ENCODE measurements at places on chromosomes 12 and 14.
A peak's percentile ranks its signal among the peaks of the same experiment; 100 is the strongest.

- DNase-seq: peak; percentile 30
These were observed 5.7 kb downstream of the RAB35 start for GRCh38 chr12:120110550-120111501.

DNA sequence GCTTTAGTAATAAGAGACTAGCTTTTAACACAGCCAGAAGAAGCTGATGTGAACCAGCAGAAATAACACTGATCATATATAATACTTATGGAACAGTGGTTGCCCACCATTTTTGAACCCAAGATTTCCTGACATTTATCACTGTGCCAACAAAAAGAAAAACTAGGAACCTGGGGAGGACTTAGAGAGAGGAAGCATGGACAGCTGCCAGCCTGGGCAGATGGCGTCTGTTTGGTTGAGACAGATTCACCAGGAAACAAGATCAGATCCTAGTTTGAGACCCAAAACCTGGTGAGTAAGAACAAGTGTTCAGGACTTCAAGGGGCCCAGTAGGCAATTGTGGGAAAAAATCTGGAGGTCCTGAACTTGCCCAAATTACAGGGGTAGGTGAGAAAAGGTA is 95.3 kb downstream of the BICD1 start:
- no peak for DNase-seq

DNA sequence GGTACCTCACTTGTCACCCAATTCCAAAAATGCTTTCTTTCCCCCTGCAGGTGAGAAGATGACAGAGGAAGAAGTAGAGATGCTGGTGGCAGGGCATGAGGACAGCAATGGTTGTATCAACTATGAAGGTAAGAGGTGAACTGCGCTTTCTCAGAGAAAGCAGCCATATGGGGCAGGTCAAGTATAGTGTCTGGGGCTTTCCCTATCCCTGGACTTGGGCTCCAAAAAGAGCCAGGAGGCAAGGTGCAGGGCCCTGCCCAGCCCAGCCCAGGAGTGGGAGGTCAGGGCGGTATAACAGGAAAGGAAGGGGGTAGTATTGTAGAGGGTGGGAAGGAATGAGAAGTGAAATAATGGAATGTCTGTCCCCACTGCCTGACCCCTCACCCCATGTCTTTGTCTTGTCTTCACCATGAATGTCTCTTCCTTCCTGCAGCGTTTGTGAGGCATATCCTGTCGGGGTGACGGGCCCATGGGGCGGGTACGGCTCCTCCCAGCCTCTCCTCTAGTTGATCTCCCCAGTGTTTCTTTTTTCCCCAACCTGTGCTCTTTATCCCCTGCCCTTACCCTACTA is 2.1 kb downstream of the MYL6 start:
- peak; percentile 44 for DNase-seq

- DNase-seq: no peak
These were observed 31.3 kb downstream of the BMP4 start for GRCh38 chr14:53925201-53925766.

- DNase-seq: no peak
These were observed 267.7 kb downstream of the SLC6A15 start for GRCh38 chr12:84644908-84645307.

DNA sequence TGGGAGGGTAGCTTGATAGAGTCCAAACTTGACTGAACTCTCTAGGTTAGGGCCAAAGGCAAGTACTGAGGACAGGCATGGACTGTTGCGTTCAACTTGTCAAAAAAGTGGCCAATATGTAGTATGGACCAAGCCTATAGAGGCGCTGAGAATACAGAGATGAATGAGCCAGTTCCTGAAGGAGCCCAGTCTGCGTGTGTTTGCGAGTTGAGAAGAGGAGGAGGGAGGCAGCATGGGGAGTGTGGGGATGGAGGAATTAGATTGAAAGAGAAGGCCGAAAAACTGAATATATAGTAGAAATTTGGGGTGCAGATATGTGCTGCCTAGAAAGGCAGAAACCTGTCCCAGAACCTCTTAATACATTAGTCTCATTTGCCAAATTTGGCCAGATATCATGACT is 412.4 kb downstream of the PCNX1 start:
- no peak for DNase-seq

- no peak for DNase-seq
These were observed 190.2 kb upstream of the SLC38A2 start for GRCh38 chr12:46562625-46563225.

DNA sequence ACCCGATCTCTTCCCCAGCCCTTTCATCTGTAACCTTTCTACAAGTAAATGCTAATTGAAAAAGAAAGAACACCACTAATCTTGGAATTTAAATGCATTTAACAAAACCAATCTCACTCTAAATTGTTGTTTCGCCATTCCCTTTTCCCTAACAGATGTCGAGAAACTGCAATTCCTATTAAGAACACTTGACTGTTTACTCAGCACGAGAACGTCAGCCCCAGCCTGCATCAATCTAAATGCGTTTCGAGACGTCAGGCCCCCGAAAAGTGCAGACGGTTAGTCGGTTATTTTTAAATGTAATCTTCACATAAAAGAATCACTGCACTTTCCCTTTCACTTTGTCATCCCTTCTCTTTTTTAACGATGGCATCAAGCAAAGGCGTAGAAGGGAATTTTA is 837.6 kb downstream of the VRK1 start:
- DNase-seq: no peak

GRCh38 chr14:32468955-32469354 is 139.9 kb downstream of the AKAP6 start:
- no peak for DNase-seq

DNA sequence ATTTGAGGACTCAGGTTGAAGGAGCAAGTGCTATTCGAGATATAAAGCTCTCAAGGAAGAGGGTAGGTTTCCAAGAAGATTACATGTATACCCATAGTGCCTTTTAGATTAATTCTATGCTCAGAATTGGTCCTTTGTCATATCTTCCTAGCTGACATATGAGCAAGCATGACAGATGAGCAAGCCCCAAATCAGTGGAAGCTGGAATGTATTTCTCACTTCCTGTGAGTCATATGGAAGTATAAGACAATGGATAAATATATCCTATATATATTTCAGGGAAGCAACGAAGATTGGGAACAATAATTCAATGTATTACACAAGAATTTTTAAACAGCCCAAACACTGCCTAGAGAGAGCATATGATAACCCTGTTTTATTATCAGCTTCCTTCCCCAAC is 674.1 kb upstream of the ATXN7L3B start:
- DNase-seq: no peak

DNA sequence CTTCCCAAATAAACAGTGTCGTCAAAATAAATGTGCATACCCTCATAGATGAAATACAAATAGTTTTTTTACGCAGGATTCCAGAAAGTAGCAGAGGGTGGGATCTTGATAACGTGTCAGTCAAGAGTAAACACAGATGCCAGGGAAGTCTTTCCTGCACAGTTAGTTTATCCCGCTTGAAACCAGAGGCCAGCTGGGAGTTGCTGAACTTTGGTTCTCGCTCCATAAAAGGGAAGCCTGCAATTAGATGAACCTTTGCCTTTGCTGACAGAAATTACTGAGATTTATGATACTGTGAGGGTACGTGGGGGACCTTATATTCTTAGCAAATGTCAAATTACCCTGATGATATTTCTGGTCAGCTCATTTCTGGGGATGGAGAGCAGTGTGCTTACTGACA is 18.9 kb downstream of the FAR2 start:
- DNase-seq: no peak

- no peak for DNase-seq
These were observed 53.1 kb upstream of the DDX11 start for GRCh38 chr12:31020385-31021166.

DNA sequence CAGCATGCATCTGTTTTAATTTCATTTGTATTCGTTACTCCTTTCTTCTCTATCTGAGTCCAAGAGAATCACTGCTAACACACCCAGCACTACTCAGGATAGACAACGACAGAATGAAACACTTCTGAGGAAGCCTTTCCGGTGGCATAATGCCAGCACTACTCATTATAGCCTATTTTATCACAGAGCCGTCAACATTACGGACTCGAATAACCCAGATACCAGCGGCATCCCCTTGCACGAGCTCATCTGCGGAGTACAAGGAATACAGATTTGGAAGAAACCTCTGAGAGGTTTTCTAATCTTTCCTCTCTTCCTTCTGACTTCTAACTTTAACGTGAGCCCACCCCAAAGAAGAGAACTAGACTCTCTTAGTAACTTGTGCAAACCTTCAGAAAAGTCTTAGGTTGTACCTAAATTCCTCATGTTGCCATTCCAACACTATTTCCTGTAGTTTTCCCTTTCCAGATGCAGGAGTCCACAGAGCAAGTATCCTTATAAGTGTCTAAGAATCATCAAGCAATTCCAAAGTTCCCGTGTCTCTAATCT is 248.1 kb downstream of the APAF1 start:
- DNase-seq: no peak

- DNase-seq: peak; percentile 52
These were observed 518.7 kb downstream of the TMEM121 start for GRCh38 chr14:106044949-106045596.

DNA sequence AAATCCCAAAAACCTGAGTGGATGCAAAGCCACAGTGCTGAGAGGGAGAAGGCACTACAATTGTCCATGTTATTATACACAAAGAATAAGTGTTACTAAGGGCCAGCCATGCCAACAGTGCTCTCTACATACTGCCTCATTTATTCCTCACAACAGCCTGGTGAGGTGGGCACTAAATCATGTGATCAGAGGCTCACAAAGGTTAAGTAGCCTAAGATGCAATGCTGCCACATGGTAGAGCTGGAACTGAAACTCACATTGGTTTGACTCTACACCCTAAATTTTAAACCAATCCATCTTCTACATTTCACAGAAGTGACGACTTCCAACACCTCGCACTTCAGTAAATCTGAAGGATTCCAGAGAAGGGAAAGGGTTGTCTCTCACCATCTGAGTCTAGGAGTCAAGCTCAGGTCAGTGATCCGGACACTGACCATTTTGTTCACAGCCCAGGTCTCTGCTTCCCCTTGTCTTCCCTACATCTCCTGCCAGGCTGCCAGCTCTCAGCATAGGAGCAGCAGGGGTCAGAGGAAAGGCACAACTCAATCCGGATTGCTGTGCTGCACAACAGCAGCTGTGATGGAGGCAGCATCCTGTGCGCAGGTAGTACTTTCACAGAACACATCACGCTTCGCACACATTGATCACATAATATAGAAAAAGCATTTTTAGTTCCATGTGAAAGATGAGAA is 29.6 kb downstream of the NID2 start:
- DNase-seq: no peak

GRCh38 chr12:47221256-47222023 is 141.7 kb upstream of the AMIGO2 start:
- DNase-seq: no peak

GRCh38 chr14:67420102-67420739 is 8.3 kb upstream of the PLEK2 start:
- DNase-seq: no peak

DNA sequence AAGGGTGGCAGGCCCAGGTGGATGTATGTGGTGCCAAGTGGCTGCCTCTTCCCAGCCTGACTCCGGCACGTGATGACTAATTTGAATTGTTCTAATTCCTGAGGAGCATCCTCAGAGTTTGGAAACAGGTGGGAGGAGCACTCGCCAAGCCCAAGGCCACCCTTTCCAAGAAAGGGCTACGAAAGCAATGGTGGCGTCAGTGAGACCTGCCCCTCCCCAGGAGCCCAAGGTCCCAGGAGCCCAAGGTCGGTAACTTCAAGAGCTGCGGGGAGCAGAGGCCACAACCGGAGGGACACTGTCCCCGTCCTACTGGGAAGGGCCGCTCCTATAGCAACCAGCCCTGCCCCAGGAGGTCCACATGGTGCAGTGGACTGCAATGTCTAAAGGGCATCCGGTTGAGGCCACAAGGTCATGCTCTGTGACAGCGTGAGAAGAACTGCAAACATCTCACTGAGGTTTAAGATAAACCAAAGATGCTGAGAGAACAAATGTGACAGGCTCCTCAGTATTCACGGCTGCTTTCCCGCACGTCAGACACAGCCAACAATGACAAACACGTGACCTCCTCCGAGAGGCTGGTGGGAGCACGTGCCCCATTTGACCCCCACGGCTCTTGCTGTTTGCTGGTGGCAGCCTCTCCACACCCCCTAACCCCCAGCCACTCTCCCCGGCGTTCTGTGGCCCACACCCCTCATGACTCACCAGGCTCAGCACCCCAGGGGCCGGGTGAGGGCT is 79.6 kb downstream of the ITPK1 start:
- DNase-seq: no peak

DNA sequence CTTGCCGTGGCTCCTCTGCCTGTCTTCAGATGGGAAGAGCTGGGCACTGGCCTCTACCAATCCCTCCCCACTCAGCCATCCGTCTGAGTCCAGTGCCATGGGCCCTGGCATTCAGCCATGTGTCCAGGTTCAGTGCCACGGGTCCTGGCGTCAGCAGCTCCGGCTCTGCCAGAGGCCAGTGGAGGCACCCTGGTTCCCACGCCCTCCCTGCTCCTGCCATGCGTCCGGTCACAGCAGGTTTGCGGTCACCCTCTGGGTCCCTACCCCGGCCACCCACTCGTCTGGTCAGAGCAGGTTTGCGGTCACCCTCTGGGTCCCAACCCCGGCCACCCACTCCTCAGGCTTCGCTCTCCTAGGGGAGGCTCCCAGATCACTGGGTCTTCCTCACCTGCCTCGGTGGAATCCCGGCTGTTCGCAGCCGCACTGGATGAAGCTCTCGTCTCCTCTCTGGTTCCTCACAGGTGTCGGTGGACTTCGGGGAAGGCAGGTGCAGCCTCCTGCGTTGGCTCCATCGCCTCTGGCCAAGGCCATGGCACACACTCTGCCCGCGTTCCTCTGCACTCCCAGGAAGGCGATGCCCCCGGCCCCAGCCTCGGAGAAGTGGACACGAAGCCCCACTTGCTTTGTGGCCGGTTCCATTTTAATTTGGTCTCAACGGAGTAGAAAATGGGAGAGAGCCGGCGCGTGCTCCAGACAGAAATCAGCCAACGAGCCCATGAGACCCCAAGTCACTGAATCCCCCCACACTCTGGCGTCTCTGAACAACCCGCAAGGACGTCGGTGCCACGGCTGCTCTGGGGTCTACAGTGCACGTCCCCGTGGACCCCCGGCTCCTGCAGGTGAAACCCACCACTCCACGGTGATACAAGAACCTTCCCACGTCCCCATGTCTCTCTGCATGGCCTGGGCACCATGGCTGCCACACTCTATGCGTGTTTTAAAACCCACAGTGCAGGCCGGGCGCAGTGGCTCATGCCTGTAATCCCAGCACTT is 47.8 kb upstream of the FBRSL1 start:
- no peak for DNase-seq

- DNase-seq: no peak
These were observed 13.3 kb downstream of the DNM1L start for GRCh38 chr12:32692358-32692757.

GRCh38 chr14:85558505-85558904 is 28.6 kb downstream of the FLRT2 start:
- no peak for DNase-seq

GRCh38 chr12:120037851-120038250 is 48.8 kb downstream of the BICDL1 start:
- no peak for DNase-seq
